A172 (cell line): ENCODE measurements at places on chromosomes 4 and X. TPM values are rescaled to one million over a fixed set of nuclear protein-coding genes. Genes with fewer than 3 reads are reported as not detected.

Gene CLDN22
- total RNA-seq, result not detected in 2 replicates

Gene ETDA
- not detected in 2 replicates for total RNA-seq

Gene PHF8
- total RNA-seq, result 5.8 and 7.9 TPM in 2 replicates

Gene SLBP
- 163 and 168 TPM in 2 replicates for total RNA-seq

Gene GLRB
- 8.1 and 9.4 TPM in 2 replicates for total RNA-seq

Gene SMPX
- not detected in 2 replicates for total RNA-seq

Gene AADAT
- total RNA-seq, result 3.0 and 5.6 TPM in 2 replicates

Gene PABPC5
- not detected in 2 replicates for total RNA-seq

Gene FGF13
- total RNA-seq, result not detected in 2 replicates

GRCh38 chrX:106437407-106437806, 174.4 kb upstream of the RADX start:
- DNase-seq, result no peak

GRCh38 chr4:825063-825970, 612 bp downstream of the CPLX1 start:
- no peak for DNase-seq

GRCh38 chrX:16892504-16893362, 22.6 kb upstream of the RBBP7 start:
- peak; percentile 87 for DNase-seq

DNA sequence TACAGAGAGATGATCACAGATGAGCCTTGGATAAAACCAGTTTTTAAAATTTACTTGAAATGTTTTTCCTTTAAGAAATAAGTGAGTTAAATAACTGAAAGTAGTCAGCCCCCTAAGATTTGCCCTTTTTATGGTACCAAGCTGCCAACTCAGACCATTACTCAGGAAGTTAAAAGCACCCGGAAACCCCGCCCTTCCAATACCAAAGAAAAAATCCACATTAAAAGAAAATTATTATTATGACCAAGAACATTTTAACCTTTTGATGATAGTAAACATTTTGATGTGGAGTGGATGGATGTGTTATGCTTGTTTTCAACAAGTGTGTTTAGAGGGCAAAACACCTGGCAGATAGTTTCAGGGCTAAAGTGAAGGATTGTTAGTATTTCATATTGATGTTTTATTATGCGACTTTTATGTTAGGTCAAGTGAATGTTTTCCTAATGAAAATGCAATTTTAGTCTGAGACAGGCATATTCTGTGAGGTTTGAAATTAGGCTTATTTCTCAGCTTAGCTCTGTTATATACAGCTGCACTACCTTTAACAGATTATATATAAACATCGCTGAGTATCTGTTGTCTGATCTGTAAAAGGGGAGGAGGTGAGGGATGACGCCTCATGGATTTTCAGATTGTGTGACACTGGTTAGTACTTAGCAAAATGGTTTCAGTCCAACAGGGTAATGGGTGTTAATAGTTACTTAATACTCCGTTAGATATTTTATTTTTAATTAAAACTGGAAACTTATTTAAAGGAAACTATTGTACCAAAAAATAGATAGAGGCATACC, 89.0 kb downstream of the KDM6A start:
- DNase-seq, result no peak

DNA sequence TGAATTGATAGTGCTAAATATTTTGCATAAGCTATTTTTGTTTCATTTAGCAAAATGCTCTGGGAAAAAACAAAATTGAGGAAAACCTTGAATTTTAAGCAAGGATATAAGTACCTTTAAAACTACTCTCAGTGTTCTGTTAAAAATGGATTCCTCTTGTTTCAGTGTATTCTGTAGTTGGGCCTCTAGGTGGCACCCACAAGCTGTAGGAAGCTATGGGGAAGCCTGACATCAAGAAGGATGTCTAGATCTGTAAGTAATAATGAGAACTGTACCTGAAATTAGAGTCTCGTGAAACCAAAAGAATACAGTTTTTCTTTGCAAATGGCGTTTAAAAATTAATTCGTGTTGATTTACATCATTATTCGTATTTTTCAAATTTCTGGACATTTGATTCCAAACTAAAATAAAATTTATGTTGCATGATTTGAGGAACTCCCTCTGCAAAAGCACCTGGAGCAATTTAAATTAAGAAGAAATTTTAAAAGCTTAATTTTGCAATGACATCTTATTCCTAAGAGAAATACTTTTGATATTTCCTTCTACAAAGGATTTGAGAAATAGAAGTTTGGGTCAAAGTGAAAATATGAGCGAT, 51.2 kb downstream of the TMPRSS11E start:
- DNase-seq, result peak; percentile 31

DNA sequence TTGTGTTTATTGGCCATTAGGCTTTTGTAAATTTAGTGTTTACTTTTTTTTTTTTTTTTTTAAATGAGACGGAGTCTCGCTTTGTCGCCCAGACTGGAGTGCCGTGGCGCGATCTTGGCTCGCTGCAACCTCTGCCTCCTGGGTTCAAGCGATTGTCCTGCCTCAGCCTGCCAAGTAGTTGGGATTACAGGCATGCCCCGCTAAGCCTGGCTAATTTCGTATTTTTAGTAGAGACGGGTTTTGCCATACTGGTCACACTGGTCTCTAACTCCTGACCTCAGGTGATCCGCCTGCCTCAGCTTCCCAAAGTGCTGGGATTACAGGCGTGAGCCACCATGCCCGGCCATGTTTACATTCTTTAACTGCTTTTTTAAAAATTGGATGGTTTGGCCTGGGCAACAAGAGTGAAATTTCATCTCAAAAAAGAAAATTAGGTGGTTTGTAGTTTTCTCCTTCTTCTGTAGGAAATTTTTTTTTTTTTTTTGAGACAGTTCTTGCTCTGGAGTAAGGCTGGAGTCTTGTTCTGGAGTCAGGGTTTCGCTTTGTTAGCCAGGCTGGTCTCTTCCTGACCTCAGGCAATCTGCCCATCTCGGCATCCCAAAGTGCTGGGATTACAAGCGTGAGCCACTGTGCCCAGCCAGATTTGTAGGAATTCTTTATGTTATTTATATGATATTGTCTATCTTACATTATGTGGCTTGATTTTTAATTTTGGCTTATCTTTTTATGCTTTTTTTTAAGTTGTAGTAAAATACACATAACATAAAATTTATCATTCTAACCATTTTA, 15.1 kb downstream of the UBE2K start:
- DNase-seq, result no peak

DNA sequence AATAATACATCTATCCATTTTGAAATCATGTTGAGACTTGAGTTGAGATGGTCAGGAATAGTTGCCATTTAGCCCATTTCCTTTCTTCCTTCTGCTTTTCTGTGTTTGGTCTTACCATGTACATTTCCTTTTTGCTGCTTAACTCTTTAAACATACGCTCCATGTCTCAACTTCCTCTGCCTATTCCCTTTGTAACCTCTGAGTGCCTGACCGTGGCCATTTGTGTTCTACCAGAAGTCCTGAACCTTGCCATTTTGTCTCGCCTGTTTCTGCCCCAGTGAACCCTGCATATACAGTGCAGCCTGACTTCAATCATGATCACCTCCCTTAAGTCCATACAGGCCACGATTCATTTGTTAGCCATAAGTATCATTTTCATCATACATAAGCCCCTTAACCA, 169.0 kb downstream of the RAPGEF2 start:
- DNase-seq, result no peak

GRCh38 chr4:6388713-6389112, 83.7 kb downstream of the PPP2R2C start:
- no peak for DNase-seq

DNA sequence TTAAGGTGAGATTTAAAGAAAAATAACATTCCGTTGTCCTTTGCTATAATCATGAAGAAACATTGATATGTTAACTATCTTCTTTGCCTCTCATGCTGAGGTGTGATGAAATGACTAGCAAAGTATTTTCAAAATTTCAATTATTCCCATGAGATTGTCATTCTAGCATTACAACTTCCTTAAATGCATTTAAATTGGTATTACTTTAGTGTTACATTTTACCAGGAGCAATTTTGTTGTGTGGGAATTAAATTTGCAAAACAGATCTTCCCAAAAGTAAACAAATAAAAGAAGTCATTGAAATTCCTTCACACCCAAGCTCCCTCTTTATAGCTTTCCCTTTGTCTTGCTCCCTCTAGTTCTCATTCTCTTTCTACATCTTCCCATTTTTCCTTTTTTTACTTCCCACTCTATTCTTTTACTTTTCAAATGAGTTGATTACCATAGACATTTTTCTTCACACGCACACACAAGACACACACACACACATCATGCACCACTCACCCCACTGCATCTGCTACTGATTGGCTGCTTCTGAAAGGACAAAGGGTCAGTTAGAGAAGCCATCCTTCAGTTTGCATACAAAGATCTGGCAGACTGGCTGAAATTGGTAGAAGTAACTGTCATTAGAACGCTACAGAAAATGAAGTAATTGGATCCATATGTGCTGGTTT, 10.0 kb upstream of the APELA start:
- no peak for DNase-seq

- no peak for DNase-seq
These were observed 713.5 kb upstream of the GRID2 start for GRCh38 chr4:91590260-91590659.

- no peak for DNase-seq
These were observed 77.6 kb downstream of the CCKAR start for GRCh38 chr4:26412381-26413372.

GRCh38 chr4:13523105-13523477, 21.2 kb downstream of the NKX3-2 start:
- DNase-seq, result no peak

GRCh38 chrX:71870208-71871098, 40.2 kb upstream of the NHSL2 start:
- peak; percentile 19 for DNase-seq

DNA sequence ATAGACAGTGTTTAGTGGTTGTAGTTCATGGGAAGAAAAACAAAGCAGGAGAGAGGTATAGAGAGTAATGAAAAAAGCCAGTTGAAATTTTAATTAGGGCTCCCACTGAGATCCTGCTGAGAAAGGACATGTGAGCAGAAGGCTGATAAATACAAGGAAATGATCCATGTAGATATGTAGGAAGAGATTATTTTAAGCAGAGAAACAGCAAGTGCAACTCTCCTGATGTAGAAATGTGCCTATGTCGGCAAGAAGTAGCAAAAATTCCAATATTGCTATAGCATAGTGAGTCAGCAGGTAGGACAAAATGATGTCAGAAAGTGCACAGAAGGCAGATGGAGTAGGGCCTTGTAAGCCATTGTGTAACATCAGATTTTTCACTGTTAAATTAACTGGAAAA, 1027.3 kb downstream of the PCDH18 start:
- DNase-seq, result peak; percentile 4

DNA sequence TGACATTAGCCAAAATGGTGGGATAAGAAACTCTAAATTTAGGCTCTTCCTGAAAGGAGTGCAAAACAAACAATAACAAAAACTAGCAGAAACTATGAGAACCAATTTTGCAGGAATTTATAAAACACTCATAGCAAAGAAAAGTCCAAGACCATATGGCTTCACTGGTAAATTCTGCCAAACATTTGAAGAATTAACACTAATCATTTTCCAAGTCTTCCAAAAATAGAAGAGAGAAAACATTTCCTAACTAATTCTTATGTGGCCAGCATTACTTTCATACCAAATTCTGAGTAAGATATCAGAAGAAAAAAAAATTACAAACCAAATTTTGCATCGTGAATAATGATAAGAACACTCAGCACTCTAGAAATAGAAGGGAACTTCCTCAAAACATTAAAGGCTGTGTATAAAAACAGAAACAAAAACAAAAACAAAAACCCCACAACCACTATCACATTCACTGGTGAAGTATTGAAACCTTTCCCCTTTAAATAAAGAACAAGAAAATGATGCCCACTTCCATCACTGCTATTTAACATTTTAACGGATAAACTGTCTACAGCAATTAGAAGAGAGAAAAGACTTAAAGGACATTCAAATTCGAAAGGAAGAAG, 524.3 kb upstream of the GALNTL6 start:
- DNase-seq, result no peak

DNA sequence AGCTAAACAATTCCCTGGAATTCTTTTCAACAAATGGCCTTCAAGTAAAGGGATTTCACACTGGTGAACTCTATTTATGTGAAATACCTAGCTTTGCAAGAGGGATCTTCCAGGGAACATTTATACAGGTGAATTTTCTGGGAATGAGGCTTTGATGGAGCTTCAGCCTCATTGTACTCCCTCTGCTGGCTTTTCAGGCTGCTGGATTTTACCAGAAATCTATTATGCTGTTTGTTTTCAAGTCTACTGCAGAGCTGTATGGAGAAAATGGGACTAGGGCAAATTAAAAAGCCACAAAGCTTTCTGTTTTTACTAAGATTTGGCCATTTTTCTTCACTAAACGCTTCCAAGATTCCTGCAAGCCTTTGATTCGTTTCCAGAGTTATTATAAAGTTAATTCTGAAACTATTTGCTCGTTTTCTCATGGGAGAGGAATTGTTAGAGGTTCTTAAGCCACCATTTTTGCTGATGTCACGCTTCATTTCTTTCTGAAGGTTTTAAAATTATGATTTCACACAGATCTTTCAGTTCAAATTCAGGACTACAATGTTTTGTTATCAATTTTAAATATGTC, 31.6 kb downstream of the KDM6A start:
- DNase-seq, result no peak

DNA sequence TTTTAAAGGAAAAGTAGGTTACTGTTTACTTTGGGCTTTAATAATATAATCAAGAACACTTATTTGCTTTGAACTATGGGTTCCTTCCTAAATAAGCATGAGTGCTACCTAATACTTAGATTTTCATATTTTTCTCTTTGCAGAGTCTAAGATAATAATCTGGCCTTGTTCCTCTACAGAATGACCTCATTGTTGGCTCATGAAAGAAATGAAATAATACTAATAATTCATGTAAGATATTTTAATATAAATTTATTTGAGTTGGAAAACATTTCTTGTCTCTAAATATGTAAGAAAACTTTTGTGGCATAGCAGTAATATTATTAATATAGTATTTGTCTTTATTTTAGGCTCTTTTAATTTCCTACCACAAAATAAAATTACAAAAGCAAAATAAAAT, 601.3 kb downstream of the IQCM start:
- no peak for DNase-seq

DNA sequence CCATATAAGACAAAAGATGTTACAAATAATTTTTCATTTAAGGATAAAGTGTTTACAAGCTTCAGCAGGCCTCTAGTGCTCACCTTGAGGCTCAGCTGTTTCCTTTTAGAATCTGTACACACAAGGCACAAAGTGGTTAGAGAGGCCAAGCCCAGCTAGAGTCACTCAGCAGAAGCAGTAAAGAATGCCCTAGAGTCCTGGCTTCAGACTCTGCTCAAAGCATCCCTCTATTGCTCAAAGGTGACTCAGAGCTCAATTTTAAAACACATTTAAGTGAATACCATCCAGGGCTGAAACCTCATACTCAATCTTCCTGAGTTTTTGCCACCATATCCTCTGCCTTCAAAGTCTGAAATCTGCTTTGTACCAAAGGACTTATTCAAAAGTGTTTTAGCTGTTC, 22.6 kb upstream of the PHF8 start:
- DNase-seq, result no peak

DNA sequence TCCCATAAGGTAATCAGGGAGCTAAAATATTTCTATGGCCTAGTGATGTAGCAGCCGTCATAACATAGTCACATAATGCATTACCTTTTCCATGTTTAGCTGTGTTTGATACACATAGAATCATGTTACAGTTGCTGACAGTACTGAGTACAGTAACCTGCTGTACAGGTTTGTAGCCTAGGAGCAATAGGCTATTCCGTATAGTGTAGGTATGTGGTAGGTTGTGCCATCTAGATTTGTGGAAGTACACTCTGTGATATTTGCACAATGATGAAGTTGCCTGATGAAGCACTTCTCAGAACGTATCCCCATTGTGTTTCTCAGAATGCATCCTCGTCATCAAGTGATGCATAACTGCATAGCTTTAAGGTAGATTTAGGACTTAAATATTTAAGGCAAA, 495.6 kb upstream of the ZFP42 start:
- DNase-seq, result no peak
